ENCODE measurements at places on chromosomes 1 and 21.

DNA sequence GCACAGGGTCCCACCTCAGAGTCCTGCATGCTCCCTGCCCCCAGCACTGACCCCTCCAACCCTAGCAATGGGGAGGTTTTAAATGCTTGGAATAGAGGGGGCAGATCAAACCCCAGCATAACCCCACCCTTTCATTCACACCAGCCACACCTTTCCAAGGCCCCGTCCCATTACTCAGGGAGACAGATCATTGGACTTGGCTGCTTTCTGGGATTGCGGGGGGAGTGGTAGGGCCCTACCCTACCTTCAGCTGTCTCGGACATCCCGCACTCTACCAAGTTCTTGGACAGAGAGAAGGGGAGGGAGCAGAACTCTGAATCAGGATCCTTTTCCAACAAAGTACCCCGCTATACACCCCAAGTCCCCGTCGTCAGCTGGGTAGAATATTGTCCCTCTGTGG lies 983 bp downstream of the PADI2 start:
- DNase-seq, result no peak

DNA sequence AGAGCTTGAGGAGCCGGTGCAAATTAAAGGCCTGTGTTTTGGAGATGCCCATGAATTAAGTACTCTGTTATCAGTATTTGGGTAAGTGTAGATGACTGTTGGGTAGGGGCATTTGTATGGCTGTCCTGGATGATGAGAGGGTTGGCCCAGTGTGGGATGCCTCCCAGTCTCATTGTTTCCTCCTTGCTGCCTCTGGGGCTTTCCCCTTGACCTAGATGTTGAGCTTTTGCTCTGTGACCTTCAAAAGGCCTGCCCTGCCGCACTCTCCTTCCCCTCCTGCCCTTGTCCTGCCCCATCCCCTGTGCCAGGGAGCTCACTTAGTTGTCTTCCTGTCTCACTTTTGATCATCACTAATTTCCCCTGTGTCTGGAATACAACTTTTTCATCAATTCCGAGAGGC lies 10.0 kb downstream of the GALNT2 start:
- DNase-seq, result no peak

DNA sequence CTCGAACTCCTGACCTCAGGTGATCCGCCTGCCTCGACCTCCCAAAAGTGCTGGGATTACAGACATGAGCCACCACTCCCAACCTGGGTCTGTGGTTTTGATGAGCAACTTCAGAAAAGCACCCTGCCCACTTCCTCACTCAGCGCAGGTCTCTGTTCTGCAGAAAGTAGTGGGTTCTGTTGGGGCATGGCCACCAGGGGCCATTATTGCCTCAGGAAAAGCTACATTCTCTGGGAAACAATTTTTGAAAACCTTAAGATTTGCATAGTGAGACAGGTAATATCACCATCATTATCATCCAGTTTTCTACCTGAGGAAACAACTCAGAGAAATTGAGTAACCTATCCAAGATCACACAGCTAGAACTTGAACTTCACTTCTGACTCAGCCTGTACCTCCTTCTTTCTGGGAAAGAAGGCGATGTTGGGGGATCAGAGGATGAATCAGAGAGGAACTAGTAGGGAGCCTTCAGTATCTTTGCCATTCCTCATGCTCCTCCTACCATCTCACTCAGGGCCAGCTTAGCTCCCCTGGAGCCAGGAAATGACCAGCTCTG lies 7.1 kb upstream of the NES start:
- DNase-seq, result no peak

DNA sequence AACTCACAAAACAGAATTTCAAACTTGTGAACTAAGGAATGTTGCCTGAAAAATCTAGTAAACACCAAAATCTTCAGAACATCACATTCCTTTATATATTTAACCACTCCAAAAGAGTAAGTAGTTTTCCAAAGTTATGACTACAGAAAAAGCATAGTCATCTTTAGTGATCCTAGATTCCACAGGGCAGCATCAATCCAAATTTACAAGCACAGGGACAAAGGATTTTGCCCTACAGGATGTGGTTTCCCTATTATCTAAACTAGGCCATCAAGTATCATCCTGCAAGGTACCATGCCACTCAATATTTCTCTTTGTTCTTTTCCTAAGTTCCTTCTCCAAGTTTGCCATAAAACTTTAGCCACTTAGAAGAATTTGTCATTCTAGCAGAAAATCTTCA lies 33.0 kb downstream of the COP1 start:
- DNase-seq, result no peak

- DNase-seq, result no peak
These were observed 22.6 kb downstream of the ATP8B2 start for GRCh38 chr1:154347961-154348360.

- DNase-seq, result no peak
These were observed 6.3 kb downstream of the TTC3 start for GRCh38 chr21:37079211-37079824.

DNA sequence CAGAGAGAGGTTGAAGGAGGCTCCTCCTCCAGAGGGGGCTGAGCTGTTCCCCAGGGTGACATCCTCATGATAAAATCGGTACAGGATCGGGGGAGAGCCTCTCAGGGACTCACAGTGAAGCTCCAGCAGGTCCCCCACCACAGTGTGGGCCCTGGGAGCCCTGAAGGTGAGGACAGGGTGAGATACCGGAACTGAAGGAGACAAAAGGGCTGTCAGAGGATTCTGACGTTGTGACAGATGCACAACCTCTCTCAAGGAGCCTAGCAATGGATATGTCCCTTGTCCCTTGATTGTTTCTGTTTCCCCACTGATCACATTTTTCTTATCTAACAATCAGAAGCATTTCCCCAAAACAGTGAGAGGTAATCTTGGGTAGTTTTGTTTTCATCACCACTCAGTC lies 5.2 kb downstream of the FCRL3 start:
- DNase-seq, result no peak

DNA sequence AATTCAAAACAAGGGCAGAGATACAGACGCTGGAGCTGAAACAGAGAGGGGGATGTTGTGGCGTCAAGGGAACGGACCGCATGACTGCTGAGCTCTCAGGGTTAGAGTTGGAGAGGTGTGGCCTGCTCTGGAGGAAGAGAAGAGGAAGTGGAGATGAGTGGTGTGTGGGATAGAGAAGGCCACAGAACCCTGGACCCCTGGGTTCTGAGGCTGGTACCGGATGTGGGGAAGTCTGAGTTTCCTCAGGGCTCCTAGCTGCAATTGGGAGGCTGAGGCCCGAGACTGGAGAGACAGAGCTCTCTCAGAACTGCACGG lies 1.8 kb downstream of the BCAN start:
- no peak for DNase-seq

GRCh38 chr21:31201548-31201947 lies 142.5 kb downstream of the TIAM1 start:
- no peak for DNase-seq

GRCh38 chr1:167648252-167648849 lies 18.3 kb downstream of the RCSD1 start:
- no peak for DNase-seq

GRCh38 chr1:158043232-158043631 lies 49.8 kb downstream of the KIRREL1 start:
- DNase-seq, result peak; percentile 57

GRCh38 chr1:70033266-70033873 lies 172.0 kb downstream of the LRRC40 start:
- DNase-seq, result no peak

DNA sequence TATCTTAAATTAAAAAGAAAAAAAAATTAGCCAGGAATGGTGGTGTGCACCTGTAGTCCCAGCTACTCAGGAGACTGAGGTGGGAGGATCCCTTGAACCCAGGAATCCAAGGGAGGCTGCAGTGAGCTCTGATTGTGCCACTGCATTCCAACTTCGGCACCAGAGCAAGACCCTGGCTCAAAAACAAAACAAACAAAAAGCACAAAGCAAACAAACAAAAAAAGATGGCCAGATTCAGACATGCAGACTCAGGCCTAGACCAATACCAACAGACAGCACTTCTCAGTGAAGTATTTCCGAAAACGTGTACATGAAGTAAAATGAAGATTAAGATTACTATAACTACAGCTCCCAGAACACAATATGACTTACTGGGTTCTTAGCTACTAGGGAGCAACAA lies 10.6 kb downstream of the SLC35D1 start:
- no peak for DNase-seq

DNA sequence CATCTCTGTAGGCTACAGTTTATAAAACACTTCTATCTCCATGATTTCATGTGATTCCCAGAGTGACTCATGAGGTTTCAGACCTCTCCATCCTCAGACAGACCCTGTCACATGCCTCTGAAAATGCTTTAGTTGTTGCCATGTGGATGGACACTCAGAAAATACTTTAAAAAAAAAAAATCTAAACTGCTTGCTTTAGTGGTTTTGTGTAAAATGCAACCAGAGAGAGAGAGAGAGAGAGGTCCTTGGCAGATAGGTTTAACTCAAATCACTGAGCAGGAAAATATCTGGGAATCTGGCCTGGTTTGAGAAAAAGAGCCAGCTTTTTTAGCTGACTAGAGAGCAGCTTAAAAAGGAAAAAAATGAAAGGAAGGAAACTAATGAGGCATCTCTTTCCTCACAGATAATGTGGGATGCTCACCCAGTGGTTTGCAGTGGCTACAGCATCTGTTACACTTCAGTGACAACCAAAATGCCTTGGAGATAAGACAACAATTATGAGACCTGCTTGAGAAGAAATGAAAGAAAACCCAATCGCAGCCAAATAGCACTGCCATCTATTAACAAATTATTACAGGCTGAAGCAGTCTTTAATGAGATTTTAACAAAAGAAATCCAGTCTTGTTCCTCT lies 54.6 kb upstream of the SYT14 start:
- no peak for DNase-seq

DNA sequence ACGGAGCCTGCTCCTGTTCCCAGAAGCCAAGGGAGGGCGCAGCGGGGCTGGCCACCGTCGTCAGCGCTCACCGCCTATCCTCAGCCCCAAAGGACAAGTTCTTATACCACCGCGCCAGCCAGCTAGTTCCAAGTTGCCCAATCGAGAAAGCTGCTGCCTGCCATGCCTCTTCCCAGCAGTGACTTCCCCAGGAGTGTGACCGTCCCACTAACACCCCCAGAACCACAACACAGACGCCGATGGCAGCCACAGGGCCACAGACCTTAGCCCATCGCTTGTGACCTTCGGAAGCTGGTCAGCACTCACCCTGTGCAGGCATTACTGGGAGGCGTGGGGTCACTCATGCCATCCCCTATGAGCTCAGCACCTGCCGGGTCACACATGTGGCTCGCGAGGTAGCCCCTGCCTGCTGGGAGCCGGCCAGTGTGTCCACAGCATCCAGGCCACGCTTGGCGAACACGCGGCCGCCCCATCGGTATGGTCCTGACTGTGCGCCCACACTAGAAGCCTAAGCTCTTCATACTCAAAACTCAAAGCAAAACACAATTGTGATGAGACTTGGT lies 20.1 kb downstream of the NADK start:
- peak; percentile 2 for DNase-seq

DNA sequence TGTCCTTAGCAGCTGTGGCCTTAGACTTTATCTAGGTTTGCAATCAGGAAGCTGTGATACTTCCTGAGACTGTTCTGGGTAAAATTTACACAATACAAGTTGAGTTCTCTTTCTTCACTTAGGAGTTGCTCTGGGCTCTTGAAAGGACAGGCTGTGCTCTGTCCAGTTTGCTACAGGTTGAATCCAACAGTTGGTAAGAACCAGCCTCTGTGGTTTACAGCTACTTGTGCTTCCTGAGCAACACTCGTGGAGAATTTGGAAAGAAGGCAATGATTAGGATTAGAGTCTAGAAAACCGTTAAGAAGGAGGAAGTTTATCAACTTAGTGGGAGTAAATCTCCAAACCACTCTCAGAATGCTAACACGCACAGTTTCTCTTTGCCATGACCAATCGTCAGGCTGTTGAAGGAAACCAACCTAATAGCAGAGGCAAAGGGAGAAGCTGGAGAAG lies 26.8 kb downstream of the GFI1 start:
- DNase-seq, result no peak

DNA sequence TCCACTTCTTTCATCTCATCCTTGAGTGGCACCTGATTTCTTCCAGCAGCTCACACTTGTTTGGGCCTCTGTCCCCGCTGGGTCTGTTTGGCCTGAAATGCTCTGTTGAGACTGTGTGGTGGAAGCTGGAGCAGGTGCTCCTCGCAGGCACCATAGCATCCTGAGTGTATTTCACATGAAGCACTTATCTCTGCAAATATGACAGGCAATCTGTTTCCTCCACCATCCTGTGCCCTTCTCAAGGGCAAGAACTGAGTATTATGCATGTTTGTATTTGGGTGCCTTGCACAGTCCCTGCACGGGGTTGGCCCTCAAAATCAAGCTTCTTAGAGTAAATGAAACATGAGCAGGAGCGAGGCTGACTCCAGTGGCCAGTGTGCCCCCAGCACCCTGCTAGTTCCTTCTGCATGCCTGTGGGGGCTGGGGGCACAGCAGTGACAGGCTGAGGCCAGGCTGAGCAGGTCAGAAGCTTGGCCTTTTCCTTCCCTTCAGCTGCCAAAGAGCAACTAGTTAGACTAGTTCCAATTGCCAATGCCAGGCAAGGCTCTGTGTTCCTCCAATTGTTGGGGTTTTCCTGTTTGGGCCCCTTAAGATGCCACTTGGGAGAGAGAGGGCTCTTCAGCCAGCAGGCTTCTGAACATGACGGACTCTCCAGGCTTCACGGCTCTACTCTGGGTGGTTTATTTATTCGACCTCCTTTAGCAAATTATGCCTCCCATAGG lies 129.6 kb upstream of the ATP1A1 start:
- no peak for DNase-seq

GRCh38 chr1:21324368-21325141 lies 34.3 kb upstream of the ECE1 start:
- no peak for DNase-seq

DNA sequence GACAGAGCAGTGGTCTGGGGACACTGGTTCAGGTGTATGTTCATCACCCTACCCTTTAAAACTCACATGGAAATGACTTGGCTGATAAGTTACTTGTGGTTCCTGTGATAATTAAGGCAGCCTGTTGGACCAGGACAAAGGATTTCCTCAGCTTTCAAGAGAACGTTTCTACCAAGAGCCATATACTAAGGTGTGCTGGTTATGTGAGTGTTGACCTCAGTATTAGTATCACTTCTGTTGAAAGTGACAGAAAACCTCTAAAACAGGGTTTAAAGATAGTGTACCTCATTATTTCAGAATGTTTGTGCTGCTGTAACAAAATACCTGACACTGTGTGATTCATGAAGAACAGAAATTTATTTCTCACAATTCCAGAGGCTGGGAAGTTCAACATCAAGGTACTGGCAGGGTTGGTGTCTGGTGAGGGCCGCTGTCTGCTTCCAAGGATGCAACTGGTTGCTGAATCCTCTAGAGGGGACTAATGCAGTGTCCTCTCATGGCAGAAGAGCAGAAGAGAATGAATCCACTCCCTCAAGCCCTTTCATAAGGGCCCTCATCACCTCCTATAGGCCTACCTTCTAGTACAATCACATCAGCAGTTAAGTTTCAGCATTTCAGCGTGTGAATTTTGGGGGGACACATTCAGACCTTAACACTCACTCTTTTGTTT lies 54.9 kb downstream of the UCK2 start:
- no peak for DNase-seq

GRCh38 chr1:178690496-178690895 lies 34.5 kb upstream of the RALGPS2 start:
- DNase-seq, result no peak

Measured in iPS-NIHi11 (cell line).